Mammary epithelial cell (primary cell): ENCODE measurements at places on chromosomes 4 and X.

- peak; percentile 51 for DNase-seq
Measured at GRCh38 chrX:36198575-36198974, 279.0 kb downstream of the CFAP47 start.

GRCh38 chrX:149151805-149152757, 353.0 kb downstream of the IDS start:
- peak; percentile 91 for DNase-seq

GRCh38 chrX:21800344-21800770, 39.1 kb upstream of the MBTPS2 start:
- peak; percentile 52 for DNase-seq

DNA sequence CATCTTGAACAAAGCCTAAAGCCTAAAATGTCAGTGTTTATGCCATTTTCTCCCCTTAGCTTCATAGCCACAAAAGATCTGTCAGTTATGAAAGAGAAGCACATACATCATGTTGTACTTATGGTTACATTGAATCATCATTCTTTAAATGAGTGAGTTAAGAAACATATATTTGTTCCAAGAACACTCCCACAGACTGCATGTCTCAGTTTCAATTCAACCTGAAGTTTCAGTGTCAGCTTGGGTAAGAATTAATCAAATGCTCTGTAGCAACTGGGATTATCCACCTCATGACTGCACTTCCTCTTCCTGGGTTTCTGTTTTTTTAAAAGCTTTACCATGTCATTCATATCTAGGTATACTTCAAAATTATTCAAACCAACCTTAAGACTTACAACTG, 3.9 kb upstream of the TMPRSS11B start:
- peak; percentile 69 for DNase-seq

GRCh38 chr4:175066923-175067627, 148.9 kb downstream of the ADAM29 start:
- no peak for DNase-seq

GRCh38 chr4:76058302-76058701, 16.2 kb upstream of the ART3 start:
- no peak for DNase-seq

GRCh38 chr4:123229286-123229685, 167.3 kb upstream of the SPRY1 start:
- DNase-seq: no peak

- DNase-seq: no peak
Measured at GRCh38 chr4:113397114-113397701, 347.8 kb downstream of the ANK2 start.

DNA sequence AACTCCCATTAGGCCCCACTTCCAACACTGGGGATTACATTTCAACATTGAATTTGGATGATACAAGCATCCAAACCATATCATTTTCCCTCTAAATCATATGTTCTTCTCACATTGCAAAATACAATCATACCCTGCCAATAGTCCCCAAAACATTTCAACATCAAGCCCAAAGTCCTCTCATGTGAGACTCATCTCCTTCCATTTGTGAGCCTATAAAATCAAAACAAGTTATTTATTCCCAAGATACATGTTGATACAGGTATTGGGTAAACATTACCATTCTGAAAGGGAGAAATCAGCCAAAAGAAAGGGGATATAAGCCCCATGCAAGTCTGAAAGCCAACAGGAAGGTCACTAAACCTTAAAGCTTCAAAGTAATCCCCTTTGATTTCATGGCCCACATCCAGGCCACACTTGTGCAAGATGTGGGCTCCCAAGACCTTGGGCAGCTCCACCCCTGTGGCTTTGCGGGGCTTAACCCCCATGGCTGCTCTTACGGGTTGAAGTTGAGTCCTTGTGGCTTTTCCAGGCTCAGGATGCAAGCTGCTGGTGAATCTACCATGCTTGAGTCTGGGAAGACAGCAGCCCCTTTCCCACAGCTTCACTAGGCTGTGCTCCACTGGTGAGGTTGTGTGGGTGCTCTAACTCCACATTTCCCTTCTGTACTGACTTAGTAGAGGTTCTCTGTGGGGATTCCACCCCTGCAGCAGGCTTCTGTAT, 40.6 kb upstream of the SERTM2 start:
- DNase-seq: no peak

GRCh38 chr4:185534866-185535611, at the start of gene PDLIM3:
Gene PDLIM3 (minus strand): TSS chr4:185535507. CDS start chr4:185535434, 73 bp downstream.
- DNase-seq: peak; percentile 15

DNA sequence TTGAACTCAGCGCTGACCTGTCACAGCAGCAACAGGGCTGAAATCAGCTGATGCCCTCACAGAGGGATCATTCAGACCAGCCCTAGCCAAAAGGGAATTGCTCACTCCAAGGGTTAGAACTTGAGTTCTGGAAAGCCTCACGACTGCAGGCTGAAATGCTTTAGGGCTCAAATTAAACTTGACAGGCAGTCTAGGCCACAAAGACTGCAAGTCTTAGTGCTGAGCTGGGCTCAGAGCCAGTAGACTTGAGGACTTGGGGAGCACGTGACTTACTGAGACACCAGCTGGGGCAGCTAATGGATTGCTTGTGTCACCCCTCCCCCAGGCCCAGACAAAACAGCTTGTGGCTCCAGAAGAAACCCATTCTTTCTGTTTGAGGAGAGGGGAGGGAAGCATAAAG, 119.0 kb upstream of the SLC6A14 start:
- DNase-seq: peak; percentile 3

- DNase-seq: peak; percentile 71
Measured at GRCh38 chrX:22950269-22951266, 49.2 kb upstream of the DDX53 start.

GRCh38 chr4:1006856-1007255, 4.6 kb upstream of the FGFRL1 start:
- DNase-seq: no peak

- peak; percentile 94 for DNase-seq
Measured at GRCh38 chr4:139872274-139872673, 206.7 kb downstream of the MGST2 start.

DNA sequence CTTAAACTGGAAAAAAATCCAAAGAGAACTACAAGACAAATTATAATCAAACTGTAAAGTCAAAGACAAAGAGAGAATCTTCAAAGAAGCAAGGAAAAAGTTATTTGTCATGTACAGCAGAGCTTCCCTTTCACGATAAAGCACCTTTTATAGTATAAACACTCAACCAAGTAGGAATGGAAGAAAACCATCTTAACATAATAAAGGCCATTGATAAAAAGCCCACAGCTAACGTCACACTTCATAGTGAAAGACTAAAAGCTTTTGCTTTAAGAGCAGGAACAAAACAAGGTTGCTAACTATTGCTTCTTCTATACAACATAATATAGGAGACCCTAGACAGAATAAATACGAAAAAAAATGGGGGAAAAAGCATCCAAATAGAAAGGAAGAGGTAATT, 595.7 kb upstream of the POU3F4 start:
- DNase-seq: no peak

GRCh38 chrX:57294961-57295360, 8.5 kb downstream of the FAAH2 start:
- DNase-seq: no peak

DNA sequence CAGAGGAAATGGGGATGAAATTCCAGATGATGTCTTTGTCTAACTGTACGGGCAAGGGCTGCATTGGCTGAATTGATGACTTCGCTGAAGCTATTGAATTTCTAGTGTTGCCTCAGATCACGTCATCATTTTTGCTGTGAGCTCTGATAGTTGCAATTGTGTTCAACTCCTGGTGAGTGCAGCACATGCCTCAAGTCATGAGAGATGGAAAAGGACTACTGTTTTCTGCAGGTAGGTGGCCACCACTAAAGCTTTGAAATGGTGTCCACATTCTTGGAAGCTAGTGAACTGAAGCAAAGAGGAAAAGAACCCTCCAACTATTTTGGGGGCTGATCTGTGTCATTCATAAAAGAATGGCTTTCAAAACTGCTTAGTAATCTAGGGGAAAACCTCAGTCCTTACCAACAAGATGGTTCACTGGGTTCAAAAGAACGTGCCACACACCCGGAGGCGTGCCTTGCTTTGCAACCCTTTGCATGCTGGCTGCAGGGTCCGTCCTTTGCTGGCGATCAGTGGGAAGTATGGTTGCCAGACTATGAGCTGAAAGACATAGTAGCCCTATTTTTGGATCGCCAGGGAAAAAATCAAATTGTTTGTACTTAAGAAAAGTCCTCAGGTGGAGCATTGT, 88.1 kb upstream of the STOX2 start:
- DNase-seq: no peak

- no peak for DNase-seq
Measured at GRCh38 chr4:120724656-120725055, 197.9 kb downstream of the PRDM5 start.

DNA sequence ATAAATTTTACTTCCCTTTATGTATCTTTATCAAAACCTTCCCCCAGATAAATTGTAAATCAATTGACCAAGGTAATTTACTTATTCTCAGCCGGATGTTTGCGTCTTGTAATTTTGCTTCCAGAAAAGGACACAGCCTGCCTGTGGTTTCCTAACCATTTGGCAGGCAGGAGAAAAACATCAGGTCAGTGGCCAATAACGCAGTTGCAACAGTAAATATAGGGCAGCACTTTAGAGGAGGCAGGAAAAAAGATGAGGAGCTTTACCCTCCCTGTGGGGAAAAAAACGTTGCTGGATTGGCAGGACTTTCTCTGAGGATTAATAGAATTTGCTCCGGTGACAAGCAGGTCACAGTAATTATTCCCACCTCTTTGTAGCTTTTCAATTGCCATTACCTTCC, 2618.1 kb downstream of the ARAP2 start:
- no peak for DNase-seq

GRCh38 chr4:157587681-157588423, 367.3 kb downstream of the GRIA2 start:
- no peak for DNase-seq

- DNase-seq: peak; percentile 55
Measured at GRCh38 chr4:2923141-2923551, 40.1 kb downstream of the NOP14 start.

DNA sequence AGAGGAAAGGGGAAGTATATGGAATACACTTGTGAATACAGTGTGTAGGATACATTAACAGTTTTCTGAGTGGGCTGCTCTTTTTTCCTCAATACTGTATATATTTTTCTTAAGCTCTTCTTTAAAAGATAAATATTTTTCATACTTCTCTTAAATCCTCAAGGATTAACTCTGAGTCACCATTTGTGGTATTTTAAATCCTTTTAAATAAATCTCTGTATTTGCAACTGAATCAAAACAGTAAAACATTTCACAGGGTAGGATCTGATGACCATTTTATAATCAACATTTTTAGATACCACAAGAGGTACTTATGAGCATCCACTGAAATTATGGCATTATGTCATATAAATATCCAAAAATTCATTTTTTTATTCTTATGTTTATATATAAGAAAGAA, 87.6 kb downstream of the GAB1 start:
- DNase-seq: no peak

- DNase-seq: no peak
Measured at GRCh38 chr4:8856835-8857621, 14.6 kb downstream of the HMX1 start.

DNA sequence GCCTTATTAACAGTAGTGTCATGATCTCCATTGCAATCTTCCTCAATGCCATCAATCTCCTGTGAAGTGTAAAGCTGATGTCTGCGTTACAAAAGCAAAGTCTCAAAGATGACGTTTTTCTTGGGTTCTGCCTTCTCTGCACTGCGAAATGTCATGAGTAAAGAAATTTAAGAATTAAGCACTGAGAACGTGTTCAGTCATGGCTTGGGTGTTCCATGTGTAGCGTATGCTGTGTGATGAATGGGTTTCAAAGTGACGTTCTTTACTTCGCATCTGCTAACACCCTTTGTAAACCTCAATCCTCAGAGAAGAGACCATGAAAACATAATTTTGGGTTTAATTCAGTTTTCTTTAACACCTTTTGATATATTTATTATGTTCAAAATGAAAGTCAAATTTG, 999 bp downstream of the NAP1L5 start:
- no peak for DNase-seq

GRCh38 chr4:7630568-7631287, 196.0 kb upstream of the PSAPL1 start:
- DNase-seq: peak; percentile 83

- no peak for DNase-seq
Measured at GRCh38 chr4:8342651-8343261, 73.2 kb downstream of the HTRA3 start.

DNA sequence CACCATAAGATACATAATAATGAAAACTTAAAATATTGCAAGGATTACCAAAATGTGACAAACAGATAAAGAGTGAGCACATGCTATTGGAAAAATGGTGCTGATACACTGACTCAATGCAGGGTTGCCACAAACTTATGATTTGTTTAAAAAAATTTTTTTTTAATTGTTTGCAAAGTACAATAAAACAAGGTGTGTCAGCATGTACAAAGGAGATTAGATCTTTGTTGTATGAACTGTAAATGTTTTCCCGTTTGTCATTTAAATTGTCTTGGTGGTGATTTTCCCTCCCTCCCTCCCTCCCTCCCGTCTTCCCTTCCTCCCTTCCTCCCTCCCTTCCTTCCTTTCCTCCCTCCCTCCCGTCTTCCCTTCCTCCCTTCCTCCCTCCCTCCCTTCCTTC, 31.4 kb downstream of the ANXA5 start:
- no peak for DNase-seq

- DNase-seq: no peak
Measured at GRCh38 chrX:133857640-133858269, 127.6 kb downstream of the GPC3 start.

GRCh38 chrX:30787012-30787411, 102.0 kb downstream of the TAB3 start:
- DNase-seq: no peak

DNA sequence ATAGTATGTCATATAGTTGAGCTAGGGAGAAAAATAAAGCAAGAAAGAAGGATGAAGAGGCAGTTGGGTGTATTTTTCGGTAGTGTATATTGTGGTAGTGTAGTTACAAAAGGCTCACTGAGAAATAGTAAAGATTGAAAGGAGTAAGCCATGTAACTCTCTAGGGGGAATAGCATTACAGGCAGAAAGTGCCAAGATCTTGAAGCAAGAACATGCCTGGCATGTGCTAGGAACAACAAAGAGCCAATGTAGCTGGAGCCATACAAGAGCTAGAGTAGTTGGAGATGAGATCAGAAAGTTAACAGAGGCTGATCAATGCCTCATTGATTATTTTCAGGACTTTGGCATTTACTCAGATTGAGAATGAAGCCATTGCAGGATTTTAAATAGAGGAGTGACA, 3.0 kb downstream of the ABCE1 start:
- DNase-seq: no peak

GRCh38 chrX:12791257-12792228, at the start of gene PRPS2:
Gene PRPS2 (plus strand): TSS chrX:12791412. CDS start chrX:12791498, 86 bp downstream.
- DNase-seq: peak; percentile 32

DNA sequence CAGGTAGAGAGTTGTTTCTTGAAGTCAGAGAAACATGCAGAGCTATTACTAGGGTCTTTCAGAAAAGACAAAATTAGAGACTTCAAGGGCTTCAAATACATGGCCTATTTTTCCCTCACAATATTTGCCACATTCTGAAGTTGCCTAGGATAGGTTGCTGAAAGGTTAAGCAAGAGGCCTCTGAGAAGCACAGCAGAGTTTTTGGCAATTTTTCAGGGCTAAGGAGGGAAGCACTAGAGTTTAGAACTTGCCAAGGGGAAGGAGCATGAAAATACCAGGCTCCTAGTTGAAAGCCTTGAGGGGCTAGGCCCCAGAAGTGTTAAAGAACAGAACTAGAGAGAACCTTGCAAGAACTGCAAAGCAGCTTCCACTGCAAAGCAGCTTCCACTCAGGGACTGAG, 86.4 kb downstream of the ANAPC10 start:
- DNase-seq: no peak
